B cell (primary cell): ENCODE measurements at places on chromosomes 11 and 22.

GRCh38 chr22:20977019-20977418, 5.1 kb upstream of the LZTR1 start:
- DNase-seq: no peak

DNA sequence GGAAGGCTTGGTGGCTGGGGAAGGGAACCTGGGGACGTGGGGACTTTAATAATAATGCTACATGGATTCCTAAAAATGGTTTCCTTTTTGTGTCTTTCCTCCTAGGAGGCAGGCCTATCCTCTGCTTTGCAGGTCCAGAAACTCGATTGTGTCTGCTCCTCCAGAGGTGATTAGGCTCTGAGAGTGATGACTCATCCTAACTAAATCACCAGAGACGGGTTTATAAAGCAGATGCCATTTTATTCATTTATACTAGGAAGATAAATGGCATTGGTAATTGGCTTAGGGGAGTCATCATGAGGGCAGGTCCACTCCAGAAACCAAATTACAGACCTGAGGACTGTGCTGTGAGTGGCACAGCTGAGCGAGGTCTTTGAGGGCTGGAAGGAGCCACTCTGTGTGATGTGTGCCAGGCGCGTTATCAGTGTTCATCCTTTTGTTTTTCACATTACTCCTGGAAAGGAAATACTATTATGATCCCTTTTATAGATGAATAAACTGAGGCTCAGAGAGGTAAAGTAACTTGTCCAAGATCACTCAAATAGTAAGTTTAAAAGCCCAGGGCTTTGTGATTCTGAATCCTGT, 7.1 kb downstream of the NLRX1 start:
- DNase-seq: no peak

- no peak for DNase-seq
Observed at GRCh38 chr11:2072551-2073261, 66.5 kb downstream of the IGF2 start.

GRCh38 chr22:37749831-37750595, 53.2 kb downstream of the TRIOBP start:
- DNase-seq: no peak

DNA sequence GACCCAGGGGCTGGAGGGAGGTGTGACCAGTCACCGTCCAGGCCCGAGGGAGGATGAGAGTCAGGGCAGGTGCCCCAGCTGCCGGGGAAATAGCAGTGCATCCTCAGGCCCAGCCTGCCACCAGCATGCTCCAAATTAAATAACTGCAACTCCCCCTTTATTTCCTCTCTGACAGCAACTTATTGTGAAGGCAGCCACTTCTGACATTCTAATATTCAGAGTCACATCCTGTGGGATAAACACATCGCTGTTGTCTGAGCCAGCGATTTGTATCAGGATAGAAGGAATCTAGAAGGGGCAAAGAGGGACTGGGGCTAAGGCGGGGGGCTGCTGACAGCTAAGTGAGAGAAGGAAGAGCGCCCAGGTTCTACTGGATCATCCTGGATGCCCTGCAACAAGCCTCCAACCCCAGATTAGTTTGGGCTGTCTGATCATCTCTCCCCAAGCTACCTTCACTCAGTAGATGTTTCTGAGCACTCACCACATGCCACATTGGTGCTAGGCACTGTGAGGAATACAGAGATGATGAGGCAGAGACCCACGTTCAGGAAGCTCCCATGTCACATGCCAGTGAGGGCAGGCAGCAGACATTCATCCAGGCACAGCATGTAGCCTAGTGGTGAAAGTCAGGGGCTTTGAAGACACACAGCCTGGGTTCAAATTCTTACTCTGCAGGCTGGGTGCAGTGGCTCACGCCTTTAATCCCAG, 214.1 kb downstream of the BUD13 start:
- no peak for DNase-seq

GRCh38 chr11:113308601-113309000, 5.8 kb upstream of the TTC12 start:
- DNase-seq: no peak

DNA sequence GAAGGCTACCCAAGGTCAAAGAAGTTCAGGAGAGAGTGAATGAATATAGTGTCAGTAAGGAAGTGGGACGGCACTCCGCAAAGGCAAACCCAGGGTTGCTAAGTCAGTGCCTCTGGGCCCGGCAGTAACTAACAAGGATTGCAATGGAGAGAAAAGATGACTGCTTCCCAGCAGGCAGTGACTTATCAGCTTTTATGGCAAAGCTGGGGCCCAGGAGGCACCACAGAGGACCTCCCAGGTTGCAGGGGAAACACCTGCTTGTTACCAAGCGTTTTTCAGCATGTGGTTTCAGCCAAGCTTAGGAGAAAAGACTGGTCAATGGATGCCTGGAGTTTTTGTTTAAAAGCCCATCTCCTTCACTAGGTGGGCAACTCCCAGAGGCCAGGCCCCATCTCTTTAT, 11.3 kb downstream of the CACNG2 start:
- no peak for DNase-seq

- DNase-seq: no peak
Observed at GRCh38 chr11:64890522-64890939, 12.1 kb upstream of the EHD1 start.

GRCh38 chr11:114183044-114183511, 113.1 kb upstream of the NNMT start:
- DNase-seq: peak; percentile 56

DNA sequence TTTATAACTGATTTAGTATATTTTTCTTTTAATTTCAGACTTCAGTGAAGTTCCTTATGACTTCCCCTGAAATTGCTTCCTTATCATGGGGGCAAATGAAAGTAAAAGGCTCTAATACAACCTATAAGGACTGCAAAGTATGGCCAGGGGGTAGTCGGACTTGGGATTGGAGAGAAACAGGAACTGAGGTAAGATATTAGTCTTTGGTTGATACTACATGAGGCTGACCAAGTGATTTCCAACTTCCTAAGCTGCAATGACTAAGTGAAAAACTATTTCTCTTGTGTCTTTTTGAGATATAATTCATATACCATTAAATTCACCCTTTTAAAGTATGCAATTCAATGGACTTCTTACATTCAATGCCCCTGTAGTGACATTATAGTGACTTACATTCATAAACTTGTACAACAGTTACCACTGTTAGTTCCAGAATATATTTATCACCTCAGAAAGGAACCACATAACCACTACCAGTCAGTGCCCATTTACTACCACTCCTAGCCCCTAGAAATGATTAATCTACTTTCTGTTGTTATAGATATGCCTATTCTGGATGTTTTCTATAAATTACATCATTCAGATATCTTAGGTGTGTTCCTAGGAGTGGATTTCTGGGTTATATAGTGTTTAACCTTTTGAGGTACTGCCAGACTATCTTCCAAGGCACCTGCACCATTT, 21.6 kb downstream of the AAMDC start:
- no peak for DNase-seq

GRCh38 chr11:92829121-92829520, 140.3 kb upstream of the MTNR1B start:
- no peak for DNase-seq

- DNase-seq: no peak
Observed at GRCh38 chr11:76885390-76886097, 24.8 kb downstream of the ACER3 start.

DNA sequence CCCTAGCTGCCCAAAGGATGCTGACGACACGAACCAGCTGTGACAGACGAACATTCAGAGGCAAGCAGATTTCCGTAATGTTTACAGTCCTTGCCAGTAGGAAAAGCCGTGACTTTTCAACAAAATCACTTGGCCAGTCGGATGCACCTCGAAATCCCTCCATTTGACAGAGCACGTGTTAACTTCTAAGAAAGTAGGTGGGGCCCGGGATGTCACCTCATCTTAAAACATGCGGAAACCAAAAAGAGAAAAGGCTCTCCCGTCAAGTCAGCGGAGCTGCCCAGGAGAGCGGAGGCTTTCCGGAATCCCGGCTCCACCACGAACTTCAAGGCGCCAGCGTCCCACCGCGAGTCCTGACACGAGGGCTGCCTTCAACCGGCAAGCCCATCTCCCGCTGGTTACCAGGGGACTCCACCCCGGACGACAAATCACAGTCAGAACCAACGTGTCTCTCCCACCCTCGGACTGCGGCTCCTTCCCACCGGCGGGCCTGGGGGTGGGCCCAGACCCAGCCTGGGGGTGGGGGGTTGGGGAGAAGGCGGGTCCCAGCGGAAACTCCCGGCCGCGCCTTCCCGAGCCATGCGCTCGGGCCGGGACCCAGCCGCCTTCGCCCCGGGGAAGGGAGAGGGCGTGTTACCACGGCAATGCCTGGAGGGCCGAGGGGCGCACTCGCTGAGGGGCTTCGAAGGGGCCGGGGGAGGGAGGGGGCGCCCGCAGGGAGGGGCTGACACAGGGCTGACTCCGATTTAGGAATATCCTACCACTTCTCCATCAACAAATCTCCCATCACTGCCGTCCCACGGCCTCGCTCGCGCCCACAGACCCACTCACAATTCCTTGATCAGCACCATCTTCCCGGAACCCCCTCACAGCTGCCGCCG, 475 bp downstream of the PITPNB start:
- peak; percentile 59 for DNase-seq

DNA sequence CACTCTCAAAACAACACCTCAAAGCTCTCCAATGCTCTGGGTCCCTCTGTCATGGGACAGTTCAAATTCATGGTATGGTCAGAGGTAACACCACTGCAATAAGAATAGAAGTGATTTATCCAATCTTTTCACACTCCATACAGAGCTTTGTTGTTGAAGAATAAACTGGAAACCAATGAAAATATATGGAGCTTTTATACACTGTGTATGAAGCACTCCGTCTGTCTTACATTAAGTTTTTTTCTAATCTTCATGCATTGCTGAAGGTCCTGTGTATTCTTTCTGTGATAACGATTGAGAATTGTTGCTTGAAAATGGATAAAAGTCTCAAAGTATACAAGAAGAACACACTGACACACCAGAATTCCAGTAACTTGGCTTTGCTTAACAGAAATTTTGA, 603.7 kb upstream of the LUZP2 start:
- no peak for DNase-seq

GRCh38 chr11:75541193-75542087, 15.7 kb upstream of the GDPD5 start:
- no peak for DNase-seq

DNA sequence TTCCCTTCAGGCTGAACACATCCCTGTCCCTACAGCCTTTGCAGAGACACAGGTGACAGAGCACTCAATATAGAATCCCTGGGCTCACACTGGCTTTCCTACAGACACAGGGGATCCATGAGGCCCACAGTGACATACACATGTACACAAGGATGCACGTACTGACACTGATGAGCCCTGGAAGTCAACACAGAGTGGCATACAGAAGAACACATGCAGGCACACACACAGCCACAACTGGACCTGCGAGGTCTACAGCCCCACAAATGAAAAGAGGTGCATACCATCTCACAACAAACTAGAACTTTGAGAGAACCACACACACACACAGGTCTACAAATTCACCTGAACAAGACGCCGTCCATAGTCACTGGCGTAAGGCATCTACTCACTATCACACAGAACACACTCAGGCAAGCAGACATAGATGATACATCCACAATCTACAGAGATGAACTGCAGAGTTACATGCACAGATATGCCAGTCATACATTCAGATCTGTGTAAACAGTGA, 3.5 kb upstream of the ZNF74 start:
- DNase-seq: no peak

DNA sequence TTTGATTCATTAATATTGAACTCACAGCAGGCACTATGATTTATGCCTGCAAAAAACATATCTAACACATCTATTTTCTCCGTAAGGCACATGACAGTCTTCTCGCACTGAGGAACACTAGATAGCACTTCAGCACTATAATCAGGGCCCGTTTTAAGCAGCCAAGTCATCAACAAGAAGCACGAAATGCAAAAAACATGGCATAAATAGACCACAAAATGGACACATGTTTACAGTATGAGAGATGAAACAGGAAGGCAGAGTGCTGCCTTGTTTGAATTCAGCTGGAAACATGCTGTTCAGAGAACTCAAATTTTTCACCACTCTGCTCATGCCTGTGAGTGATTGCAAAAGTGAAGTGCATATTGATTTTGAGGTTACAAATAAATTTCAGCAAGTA, 205.8 kb upstream of the PDGFD start:
- DNase-seq: no peak

GRCh38 chr11:14821031-14821430, 71.0 kb downstream of the CYP2R1 start:
- no peak for DNase-seq

DNA sequence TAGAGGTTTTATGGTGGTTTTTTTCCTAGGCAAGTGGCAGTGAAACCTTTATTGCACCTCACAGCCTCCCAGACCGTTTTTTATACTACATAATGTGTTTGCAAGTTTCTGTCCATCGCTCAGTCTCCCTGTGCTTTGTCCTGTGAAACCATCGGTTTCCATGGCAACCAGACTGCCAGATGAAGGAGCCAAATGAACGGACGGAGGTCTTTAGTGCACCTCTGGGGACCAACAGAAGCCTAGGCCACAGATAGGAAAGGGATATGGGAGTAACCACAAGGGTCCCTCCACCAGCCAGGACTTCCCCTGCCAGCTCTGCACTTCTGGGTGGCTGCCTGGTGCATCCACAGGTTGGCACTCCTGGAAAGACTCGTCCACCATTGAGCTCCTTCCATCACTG, 165.0 kb downstream of the CHST1 start:
- DNase-seq: no peak

GRCh38 chr11:15935373-15935772, 421.0 kb downstream of the SOX6 start:
- DNase-seq: no peak

DNA sequence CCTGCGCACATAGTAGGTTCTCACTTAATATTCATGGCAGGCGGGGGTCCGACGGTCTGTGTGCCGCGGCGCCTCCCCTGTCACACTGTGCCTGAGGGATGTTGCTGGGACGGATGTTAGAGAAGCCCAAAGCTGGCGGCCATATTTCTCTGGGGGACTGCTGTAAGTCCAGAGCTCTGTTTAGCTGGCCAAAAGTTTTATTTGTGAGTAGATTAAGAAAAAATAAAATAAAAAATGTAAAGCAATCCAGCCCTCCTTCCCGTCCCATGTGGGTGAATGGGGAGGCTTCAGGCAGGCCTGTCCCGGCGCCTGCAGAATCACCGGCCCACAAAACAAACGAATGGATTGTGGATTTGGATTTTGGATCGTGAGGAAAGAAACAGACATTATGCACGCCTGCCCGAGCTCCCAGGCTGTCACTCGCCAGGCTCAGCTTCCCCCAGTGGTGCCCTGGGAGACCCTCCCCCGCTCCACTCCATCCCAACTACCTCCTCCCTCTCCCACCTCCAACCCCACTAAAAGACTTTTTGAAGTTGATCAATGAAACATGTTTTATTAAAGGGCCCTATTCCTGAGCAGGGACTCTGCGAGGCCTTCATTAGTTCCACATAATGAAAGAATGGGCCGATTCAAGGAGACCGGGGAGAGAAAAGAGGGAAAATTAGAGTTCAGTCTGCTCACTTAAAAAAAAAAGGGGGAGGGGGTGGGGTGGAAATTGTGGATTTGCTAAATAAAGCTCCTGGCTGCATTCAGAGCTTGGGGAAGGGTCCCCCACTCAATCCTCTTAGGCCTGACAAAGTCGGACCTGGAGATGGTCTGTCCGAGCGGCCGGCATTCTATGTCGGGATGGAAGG, 20.4 kb upstream of the SCUBE1 start:
- DNase-seq: no peak

GRCh38 chr11:70574725-70575347, 176.5 kb downstream of the CTTN start:
- DNase-seq: no peak
